ENCODE measurements at places on chromosomes 4 and X. TPM values are rescaled to one million over a fixed set of nuclear protein-coding genes. Genes with fewer than 3 reads are reported as not detected.

GRCh38 chr4:100989401-100989800 is 357.9 kb downstream of the PPP3CA start:
- DNase-seq = no peak

DNA sequence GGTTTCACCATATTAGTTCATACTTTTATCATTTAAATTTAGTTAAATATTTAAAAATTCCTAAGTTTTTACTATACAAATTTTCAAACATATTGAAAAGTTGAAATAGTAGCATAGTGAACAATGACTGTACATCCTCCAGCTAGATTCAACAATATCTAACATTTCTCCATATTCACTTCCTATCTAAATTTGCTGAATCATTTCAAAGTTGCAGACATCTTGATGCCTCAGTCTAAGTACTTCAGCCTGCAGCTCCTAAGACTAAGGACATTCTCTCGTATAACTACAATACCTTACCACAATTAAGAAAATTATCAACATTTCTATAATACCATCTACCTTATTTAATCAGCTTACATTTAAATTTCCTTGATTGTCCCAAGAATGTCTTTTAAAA is 132.7 kb downstream of the TMEM164 start:
- no peak for DNase-seq

LRRC66 gene
- total RNA-seq = 0.19 TPM

DNA sequence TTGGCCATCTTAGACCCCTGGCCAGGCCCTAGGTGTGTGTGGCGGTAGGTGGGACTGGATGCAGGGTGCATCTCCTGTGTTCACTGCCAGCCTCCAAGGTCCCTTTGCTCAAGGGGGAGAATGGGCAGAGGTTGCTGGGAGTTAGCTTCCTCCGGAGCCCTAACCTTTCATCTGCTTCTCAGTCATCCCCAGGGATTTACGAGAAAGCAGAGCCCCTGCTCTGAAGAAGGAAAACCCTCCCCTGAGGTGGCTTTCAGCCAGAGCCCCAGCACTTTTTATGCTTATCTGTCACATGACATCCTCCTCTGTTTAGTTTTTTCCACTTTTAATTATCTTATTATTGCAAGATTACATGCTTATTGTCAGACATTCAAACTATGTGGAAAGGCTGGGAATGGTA is 44.9 kb upstream of the DDX3X start:
- DNase-seq = no peak

GRCh38 chr4:168541266-168541953 is 44.6 kb downstream of the PALLD start:
- DNase-seq = no peak

- DNase-seq = no peak
These were observed 344.8 kb downstream of the ZNF674 start for GRCh38 chrX:46200413-46200812.

Measured in activated CD4-positive, alpha-beta memory T cell treated with anti-CD3 and anti-CD28 coated beads for 36 hours (primary cell).